ENCODE measurements at places on chromosomes 7 and 10.
A peak's percentile ranks its signal among the peaks of the same experiment; 100 is the strongest.

DNA sequence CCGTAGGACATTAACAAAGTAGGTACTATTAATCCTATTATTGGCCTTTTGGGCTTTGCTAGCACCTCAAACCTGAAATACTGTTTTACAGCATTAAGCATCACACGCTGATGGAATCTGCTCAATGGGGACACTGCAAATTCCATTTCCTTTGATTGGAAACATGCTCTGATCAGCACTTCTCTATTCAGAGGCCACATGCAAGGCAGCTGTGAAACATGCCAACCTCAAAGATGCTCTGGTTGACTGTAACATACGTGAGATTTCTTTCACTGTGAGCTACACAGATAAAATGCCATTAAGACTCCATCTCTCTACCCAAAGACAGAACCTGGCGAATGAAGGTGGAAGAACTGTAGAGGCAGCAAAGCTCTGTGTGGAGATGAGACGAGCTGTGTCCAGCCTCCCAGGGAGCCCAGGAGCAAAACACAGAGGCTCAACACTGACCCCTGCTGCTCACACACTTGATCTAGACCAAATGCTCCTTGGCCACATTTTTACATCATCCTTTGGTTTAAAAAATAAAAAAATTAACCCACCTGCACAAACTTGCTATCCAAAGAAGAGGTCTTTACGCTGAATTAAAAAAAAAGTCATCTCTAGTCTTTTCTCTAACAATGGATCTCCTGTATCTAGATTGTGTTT is 8.0 kb downstream of the RSU1 start:
- no peak for DNase-seq

DNA sequence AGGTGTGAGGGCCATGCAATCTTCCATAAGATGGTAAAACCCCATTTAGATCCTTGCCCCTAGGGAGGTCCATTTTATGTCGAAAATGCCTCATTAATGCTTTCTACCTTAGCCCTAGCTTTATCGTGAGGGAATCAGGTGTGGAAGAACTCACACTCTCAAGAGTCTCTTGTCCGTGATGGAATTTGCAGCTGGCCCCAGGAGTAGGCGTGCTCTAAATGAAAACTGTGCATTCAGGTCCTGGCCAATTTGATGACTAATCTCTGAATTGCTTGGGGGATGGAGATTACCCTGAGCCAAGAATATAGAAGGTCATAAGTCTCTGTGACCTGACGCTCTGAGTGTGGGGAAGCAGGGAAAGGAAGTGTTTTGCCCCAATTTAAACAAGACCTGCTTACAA is 6.6 kb downstream of the C10orf90 start:
- no peak for DNase-seq

- DNase-seq = no peak
These were observed 69.5 kb upstream of the CHST15 start for GRCh38 chr10:124162774-124163354.

GRCh38 chr7:4527988-4528636 is 154.0 kb upstream of the FOXK1 start:
- no peak for DNase-seq

GRCh38 chr7:2046581-2047565 is 185.9 kb downstream of the MAD1L1 start:
- DNase-seq = no peak

DNA sequence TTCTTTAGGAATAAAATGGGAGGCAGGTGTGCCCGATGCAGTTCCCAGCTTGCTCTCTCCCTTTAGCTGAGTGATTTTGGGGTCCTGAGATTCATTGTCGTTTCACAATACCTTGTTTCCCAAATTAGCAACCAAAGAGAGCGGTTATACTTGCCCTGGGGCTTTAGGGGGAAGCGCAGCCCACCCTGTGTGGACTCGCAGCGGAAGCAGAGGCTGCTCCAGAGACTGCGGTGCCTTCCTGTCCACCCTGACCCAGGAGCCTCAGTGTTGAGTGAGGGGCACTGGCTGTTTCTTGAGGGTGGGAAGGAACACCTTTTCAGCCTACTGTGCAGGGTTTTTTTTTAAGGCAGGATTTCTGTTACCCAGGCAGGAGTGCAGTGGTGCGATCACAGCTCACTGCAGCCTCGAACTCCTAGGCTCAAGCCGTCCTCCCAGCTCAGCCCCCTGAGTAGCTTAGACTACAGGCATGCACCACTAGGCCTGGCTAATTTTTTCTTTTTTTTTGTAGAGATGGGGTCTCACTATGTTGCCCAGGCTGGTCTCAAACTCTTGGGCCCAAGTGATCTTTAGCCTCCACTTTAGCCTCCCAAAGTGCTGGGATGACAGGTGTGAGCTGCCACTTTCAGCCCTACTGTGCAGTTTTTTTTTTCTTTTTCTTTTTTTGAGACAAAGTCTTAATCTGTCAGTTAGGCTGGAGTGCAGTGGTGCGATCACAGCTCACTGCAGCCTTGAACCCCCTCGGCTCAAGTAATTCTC is 67.0 kb downstream of the DNAJB6 start:
- no peak for DNase-seq

GRCh38 chr7:117995850-117996650 is 122.8 kb upstream of the CTTNBP2 start:
- DNase-seq = no peak

DNA sequence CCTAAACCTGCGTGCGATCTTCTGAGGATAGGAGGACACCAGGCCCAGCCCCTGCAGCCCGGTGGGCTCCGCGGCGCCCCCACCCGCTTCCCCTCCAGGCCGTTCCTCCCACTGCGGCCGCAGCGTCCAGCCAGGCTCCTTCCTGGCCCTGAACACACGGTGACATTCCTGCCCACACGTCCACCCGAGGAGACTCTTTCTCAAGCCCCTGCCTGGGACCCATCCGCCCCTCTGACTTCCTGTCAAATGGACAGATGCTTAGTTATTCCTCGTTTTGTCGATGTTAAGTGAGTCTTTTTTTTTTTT is 32.4 kb upstream of the RNF32 start:
- DNase-seq = no peak

DNA sequence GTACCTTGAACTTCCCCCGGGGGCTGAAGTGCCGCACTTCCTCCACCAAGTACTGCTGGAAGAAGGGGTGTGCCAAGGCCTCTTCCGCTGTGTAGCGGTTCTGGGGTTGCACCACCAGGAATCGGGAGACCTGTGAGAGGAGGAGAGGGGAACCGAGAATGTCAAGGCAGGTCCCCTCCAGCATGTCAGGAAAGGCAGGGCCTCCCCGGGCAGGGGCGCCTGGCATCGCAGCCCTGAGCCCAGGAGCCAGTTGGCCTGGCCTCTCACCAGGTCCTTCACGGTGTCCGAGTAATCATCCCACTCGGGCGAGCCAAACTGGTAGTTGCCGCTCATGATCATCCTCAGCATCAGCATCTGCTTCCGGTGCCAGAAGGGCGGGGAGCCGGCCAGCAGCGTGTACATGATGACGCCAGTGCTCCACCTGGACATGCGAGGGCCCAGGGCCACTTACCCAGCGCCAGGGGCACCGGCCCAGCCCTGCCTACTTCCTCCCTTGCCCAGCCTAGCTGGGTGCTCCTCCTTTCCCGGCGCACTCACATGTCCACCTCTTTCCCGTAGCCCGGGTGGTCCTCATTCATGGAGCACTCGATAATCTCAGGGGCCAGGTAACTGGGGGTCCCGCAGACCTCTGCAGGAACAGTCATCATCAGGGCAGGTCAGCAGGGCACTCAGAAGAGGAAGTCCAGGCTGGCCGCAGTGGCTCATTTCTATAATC is 11.0 kb downstream of the PHKG1 start:
- DNase-seq = no peak

- no peak for DNase-seq
These were observed 6.1 kb upstream of the TMEM184A start for GRCh38 chr7:1562116-1562515.

GRCh38 chr10:51170518-51171245 is 96.4 kb downstream of the PRKG1 start:
- DNase-seq = no peak

GRCh38 chr10:30694518-30695228 is 65.1 kb upstream of the LYZL2 start:
- DNase-seq = no peak

- DNase-seq = no peak
These were observed 470.8 kb upstream of the KCND2 start for GRCh38 chr7:119802147-119802546.

DNA sequence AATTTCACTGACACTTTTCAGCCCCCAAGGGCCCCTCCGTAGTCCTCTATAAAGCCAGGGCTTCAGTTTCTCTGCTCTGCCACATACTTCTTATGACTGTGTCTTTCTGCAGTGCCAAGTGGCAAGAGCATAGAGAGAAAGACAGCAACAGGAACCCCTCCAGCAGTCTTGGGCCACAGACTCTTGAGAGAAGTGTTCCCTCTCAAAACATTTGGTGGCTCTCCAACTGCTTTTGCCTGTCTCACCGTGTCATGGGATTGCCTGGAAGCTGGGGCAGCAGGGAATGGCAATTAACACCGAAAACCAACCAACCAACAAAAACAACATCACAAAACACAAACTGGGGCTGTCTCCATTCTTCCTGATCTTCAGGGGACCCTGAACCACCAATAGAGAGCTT is 73.8 kb upstream of the ELN start:
- no peak for DNase-seq

DNA sequence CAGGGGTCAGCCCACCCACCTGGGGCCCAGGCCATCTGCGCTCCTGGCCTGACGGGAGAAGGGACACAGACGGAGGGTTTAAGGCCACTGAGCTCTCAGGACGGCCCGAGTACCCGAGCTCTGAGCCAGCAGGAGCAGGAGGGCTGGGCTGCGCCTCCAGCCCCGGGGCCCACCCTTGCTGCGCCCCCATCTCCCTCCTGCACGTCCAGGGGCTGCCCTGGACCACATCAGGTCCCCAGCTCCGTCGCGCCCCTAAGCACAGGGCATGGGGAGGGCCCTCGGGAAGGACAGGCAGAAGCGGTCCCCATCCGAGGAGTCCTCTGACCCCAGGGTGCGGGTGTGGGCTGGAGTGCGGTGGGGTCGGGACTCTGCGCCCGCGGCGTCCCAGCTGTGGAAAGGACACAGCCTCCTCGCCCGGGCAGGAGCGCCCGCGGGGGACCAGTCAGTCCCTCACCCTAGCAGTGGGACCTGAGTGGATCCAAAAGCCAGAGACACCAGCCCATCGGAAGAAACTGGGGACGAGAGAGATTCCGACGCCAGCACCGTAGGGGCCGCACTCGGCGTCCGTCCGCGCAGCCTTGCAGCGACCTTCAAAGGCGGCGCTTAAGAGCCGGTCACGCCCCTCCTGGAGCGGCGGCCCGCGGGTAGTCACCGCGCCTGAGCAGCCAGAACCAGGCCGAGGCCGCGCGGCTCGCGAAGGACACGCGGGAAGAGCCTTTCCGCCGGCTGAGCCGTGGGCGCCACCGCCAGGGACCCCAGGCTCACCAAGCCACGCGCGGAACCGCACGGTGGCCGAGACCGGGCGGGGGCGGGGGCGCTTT is 15.9 kb downstream of the CAMK2B start:
- DNase-seq = peak; percentile 51

- DNase-seq = no peak
These were observed 4.6 kb downstream of the GRID2IP start for GRCh38 chr7:6546498-6547251.

GRCh38 chr7:107313355-107313754 is 144.6 kb downstream of the HBP1 start:
- no peak for DNase-seq

DNA sequence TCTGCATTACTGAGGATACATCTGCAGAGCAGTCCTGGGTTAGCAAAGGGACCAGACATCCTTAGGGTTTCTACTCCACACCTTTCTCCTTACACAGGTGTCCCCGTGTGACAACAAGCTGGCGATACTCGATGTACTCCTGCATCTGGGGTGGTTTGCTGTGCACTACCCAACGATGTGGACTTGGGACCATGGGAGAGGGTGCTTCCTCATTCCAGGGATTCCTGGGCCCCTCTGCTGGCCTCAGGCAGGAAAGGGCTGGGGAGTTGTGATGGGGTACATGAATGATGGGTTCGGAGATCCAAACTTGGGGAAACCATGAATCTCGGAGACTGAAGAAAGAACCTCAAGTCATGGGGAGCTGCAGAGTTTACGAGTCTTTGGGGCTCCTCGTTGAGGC is 179.6 kb upstream of the GALNT17 start:
- no peak for DNase-seq

GRCh38 chr10:93173967-93174845 is 100.5 kb downstream of the CYP26A1 start:
- DNase-seq = no peak

- no peak for DNase-seq
These were observed 23.8 kb upstream of the AKR1C1 start for GRCh38 chr10:4939224-4940072.

GRCh38 chr10:60944058-60944909 is at the start of gene RHOBTB1:
Gene RHOBTB1 (minus strand): TSS chr10:60944185. CDS start chr10:60911542, 32,643 bp downstream.
- peak; percentile 88 for DNase-seq

- DNase-seq = no peak
These were observed 3.0 kb downstream of the SLC12A9 start for GRCh38 chr7:100855515-100855914.

GRCh38 chr7:108575156-108575555 is 5.5 kb downstream of the DNAJB9 start:
- no peak for DNase-seq

DNA sequence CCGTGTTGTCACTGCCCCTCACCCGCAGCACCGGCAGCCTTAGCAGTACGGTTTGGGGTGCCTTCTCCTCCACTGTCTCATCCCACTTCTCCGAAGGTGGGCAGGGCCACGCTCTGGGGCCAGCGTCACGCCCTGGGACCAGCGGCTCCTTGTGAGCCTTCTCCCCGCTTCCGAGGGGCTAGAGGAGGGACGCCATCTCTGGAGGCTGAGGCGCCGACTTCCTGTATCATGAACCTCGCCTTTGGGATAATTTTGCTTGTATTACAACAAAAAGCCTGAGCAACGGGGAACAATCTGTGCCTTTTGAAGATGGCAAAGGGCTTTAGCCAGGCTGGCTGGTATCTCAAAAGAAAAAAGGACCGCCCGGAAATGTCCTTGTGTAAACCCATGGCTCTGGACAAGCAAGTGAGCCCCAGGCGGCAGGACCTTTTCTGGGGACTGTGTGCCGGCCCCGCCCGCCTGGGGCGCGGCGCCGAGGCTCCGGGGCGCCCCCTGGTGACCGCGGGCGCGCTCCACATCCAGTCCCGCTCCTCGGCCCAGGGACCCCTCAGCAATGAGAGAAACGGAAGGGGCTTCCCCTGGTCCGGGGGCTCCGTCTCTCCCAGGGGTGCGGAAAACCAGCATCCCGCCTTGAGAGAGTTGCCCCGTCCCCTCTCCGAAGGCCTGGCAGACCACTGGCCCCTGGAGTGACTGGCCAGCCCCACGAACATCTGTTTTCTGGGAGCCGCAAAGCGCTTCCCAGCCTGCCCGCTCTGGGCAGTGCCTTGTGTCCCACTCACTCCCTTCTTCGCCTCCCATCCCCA is 3.8 kb downstream of the DEPP1 start:
- peak; percentile 64 for DNase-seq

GRCh38 chr7:12067156-12067831 is 143.8 kb upstream of the TMEM106B start:
- peak; percentile 51 for DNase-seq

GRCh38 chr10:71708897-71709882 is 10.4 kb downstream of the C10orf105 start:
- no peak for DNase-seq

DNA sequence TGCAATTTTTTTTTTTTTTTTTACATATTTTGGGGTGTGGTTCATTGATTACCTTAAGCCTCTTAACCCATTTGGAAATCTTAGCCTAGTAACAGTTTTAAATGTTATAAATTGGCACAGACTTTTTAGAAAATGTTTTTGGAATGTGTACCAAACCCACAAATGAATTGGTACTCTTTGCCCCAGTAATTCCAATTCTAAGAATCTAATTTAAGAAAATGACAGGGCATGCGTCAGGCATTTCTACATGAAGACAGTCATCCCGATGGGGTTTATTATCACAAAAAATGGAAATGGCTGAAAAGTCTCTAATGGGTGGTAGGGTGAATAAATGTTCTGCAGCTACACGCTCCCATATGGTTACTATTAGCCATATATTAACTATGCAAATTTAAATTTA is 54.9 kb downstream of the ITIH5 start:
- DNase-seq = no peak
